ENCODE measurements at places on chromosomes 11 and 22. TPM values are rescaled to one million over a fixed set of nuclear protein-coding genes. Genes with fewer than 3 reads are reported as not detected.

GRCh38 chr11:1597331-1597993, 632 bp downstream of the KRTAP5-2 start:
- DNase-seq: no peak

DNA sequence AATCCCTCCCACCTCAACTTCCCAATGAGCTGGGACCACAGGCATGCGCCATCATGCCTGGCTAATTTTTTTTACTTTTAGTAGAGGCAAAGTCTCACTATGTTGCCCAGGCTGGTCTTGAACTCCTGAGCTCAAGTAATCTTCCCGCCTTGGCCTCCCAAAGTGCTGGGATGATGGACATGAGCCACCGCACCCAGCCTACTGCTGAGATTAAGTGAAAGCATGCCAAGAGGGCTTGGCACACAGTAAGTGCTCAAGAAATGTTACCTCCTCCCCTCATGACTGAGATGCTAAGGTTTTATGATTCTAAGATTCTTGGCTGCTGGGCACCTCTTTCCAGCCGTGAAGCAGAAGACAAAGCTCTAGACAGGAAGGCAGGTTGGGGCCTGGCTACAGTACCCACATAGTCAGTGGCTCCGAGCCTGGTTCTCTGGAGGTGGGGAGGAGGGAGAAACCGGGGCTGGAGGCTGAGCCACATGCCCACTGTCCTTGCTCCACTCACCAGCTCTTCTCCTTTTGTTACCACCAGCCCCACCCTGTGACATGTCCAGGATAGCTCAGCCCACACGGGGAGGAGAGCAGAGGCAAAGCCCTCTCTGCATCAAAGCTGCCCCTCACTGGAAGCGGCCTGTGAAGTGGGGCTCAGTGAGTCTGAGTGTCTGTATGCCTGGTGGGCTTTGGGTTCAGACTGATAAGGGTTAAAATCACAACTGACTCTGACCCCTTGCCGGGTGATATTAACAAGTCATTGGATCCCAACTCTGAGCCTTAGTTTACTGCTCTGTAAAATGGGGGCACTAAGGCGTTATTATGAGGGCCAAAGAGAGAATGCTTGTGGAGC, 12.9 kb downstream of the ARHGEF17 start:
- peak; percentile 87 for DNase-seq

GRCh38 chr22:26385164-26385563, 43.9 kb upstream of the ASPHD2 start:
- no peak for DNase-seq

DNA sequence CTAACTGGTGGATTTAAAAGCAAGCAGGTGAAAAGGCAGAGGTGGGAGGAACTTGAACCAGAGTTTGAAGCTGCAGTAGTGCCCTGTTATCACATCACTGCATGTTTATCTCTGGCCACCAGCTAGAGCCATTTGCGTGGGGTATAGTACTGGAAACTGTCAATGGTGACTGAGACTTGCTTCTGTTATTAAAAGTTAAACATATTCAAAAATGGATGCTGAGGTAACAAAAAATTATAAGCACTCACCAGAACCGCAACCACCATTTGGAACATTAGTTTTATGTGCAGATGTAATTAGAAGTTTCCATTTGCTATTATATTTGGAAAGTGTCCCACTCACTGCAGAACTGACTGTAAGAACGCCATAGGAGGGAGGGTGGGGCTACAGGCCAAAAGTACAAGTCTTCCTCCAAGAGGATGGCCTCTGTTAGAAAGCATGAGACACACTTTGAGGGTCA, 1.2 kb upstream of the CD59 start:
- DNase-seq: no peak

DNA sequence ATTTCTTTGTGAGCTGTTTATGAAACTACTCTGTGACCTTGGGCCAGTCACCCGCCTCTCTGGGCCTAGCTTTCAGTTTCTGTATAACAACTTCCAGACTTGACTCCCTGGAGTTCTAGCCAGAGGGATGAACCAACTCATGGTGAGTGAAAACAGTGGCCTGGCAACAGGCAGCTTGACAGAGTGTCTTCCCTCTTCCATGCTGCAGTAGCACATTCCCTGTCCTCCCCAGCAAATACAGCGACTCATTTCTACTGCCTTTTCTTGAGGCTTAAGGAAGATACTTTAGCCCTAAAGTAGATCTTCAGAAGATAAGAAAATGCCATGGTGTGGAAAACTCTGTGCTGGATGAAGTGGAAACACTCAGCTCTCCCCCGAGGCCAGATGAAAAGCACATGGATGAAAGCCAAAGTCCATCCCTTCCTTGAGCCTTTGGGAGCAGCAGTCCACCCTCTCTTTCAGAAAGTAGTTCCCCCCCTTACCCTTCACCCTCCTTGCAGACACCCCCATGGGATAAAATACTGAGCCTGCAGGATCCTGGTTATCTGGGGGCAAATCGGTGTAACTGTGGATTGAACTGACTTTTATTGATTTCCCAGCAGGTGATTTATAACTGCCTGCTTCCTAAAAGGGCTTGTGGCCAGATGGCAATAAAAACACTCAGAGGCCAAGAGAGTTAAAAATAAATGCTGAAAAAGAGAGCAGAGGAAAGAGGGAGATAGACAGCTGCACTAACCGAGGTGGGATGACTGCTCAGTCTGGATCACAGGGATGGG, 24.1 kb downstream of the IRAG1 start:
- peak; percentile 73 for DNase-seq

- DNase-seq: no peak
Measured at GRCh38 chr22:47019012-47019790, 256.8 kb downstream of the TBC1D22A start.

Gene MFRP
- 0.08 TPM for total RNA-seq

Gene DBX1
- total RNA-seq: not detected
